ENCODE measurements at places on chromosomes 2 and 18.

- no peak for DNase-seq
Measured at GRCh38 chr18:78641689-78642231, 337.9 kb upstream of the SALL3 start.

- DNase-seq = no peak
Measured at GRCh38 chr18:58955738-58956137, 91.1 kb downstream of the ZNF532 start.

DNA sequence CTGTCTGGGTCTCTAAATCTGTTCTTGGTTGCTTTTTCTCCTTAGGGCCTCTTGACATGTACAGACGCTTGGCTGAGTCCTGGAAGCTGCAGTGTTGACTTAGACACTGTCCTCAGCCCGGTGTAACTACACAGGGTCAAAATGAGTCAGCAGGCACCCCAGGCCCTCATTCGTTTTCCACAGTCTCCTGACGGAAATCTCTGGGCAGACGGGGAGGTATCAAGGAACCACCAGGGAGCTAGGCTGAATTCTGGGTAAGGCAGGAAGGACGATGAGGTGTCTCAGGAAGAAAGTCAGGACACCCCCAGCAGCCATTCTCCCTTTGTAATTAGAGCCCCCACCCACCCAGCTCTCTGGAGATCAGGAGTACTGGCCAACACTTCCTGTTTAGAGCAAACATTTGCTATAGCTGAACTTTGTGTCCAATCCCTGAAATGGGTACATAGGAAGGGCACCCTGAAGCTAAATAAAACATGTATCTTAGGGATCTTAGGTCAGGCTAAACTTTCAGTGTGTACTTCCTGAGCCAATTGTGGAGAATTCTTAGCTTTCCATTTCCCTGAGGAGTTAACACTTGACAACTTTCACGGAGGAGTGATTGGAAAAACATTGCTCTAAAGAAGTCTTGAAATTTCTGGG is 23.9 kb upstream of the EPAS1 start:
- DNase-seq = no peak

GRCh38 chr18:9475643-9476591 is 604 bp downstream of the RALBP1 start:
- peak; percentile 11 for DNase-seq

DNA sequence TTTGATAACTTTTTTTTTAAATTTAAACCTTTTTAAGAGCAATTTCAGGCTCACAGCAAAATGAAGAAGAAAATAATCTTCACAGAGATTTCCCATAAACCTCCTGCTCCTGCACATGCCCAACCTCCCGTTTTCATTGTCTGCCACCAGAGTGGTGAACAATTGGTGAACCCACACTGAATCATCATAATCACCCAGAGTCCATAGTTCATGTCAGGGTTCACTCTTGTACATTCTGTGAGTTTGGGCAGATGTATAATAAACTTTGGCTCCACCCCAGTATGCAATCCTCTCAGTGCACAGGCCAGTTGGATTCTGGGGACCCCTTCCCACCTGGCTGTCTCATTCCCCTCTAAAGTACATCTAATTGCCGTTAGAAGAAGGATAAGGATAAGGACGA is 24.4 kb downstream of the C18orf54 start:
- DNase-seq = no peak

GRCh38 chr2:159073256-159073655 is 104.8 kb downstream of the TANC1 start:
- no peak for DNase-seq

DNA sequence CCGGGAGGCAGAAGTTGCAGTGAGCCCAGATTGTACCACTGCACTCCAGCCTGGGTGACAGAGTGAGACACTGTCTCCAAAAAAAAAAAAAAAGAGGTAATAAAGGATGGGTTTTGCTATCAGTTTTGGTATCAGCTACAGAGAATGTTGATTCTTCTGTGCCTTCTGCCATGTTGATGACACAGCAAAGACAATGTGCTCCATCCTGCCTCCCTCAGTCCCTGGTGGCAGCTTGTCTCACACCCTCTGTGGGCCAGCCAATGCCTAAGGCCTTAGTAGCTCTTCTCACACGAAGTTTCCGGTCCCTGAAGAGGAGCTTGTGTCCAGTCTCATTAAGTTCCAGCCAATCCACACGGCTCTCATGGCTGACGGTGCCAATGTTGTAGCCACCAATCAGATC is 17.6 kb downstream of the IFT172 start:
- DNase-seq = no peak

DNA sequence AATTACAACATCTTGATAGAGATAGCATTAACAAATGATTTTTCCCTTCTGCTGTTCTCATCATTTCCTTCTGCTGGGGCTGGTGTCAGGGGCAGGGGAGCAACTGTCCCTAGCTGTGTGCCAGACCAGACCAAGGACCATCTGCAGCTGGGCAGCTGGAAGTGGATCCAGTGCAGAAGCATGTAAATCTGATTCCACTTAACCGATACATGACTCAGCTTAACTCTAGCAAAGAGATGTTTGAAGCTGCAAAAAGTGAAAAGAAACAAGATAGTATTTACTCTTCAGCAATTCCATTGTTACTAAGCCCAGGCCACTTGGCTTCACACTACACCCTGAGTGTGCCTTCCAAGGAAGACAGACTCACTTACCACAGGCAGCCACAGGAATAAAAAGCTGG is 151.1 kb downstream of the GALNT1 start:
- peak; percentile 63 for DNase-seq

- no peak for DNase-seq
Measured at GRCh38 chr2:36235882-36236281, 119.7 kb upstream of the CRIM1 start.

DNA sequence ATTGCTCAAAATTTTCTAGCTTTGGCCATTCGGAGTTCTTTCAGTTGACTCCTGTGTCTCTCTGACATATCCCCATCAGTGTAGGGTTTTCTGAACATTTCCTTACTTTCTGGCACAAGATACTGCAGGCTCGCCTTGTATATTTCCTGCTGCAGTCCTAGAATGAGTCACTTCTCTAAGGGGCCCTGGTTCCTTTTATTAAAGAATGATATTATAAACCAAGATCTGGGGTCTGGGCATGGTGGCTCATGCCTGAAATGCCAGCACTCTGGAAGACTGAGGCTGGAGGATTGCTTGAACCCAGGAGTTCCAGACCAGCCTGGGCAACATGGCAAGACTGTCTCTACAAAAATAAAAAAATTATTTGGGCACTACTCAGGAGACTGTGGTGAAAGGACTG is 3.0 kb upstream of the RPL37A start:
- peak; percentile 57 for DNase-seq

DNA sequence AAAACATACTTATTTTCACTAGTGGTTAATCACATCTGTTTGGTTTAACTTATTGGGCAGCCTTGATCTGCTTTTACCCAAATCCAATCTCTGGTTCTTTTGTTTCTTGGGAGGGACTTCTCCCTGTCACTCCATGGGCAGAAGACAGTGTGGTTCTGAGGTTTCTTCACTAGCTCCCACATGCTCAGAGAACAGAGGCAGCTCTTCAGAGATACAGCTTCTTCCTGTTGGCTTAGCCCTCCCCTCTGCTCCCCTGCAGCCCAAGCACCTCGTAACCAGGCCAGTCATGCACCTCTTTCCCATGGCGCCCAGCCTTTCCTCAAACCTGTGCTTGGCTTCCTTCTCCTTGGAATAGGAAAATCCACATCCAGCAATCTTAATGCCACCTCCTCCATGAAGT is 32.8 kb downstream of the SLC9A2 start:
- DNase-seq = no peak

DNA sequence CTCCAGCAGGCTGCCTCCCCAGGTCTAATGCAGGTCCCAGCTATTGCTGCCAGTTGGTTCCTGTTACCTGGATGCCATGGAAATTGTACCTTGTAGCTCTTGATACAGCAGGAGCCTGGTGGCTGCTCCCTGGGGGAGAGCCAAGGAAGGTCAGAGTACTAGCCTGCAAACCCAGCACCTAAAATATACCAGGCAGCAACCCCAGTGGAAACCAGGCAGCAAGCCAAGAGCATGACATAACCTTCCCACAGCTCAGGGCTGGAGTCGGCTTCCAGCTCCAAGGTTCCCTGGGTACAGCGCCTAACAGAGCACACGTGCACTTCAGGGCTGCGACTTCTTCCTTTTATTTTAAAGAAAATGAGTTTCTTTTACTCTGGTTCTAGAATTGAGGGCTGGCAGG is 30.3 kb downstream of the TNP1 start:
- DNase-seq = peak; percentile 68

DNA sequence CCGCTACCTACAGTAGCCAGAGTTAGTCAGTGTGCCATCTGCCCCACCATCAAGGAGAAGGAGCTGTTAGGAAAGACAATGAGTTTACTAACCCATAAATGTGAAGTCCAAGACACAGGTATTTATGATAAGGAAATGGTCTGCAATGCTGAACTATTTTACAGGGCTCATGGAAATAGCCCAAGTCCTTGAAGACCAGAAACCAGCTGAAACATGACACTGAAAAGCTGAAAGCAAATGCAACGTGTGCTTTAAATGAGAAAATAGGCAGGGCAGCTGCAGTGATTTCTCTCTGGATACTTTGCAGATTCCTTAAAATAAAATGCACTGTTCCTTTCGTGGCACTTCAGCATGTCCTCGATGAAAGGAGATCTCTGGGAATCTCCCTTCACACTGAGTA is 256.4 kb upstream of the TCF4 start:
- no peak for DNase-seq

GRCh38 chr2:226077841-226078240 is 678.3 kb downstream of the NYAP2 start:
- DNase-seq = no peak

DNA sequence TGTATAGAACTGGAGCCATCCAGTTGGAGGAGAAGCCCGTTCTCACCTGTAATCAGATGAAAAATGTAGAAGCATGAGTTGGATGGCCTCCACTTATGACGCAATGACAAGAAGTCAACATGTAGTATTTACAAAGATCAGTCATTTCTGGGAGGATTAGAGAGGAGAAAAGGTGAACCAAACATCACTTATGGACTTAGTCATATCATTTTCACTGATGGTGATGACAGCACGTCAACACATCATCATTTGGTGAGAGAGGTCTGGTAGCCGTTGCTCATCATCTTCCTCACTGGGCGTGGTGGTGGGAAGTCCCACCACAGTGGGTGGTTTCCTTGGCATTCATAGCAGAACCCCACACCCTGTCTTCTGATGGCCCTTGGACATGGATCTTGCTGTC is 264.2 kb upstream of the EPAS1 start:
- no peak for DNase-seq

DNA sequence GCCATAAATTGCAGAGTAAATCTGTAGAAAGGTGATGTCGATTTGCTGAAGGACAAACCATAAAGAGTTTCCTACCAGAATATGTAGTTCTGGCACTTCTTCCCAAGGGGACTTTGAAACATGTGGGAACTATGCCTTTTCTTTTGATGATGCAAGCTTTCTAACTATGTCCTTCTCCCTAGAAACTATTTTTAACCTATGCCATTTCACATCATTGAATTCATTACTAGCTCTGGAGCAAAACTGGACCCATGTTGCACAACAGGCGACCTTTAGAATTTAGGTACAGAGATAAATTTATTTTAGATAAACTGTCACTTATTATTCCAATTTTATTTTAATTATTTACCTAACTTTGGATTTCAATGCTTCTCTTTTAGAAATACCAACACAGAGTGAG is 186.5 kb downstream of the CCDC102B start:
- DNase-seq = peak; percentile 37

GRCh38 chr2:203886661-203887151 is 19.1 kb downstream of the CTLA4 start:
- no peak for DNase-seq

DNA sequence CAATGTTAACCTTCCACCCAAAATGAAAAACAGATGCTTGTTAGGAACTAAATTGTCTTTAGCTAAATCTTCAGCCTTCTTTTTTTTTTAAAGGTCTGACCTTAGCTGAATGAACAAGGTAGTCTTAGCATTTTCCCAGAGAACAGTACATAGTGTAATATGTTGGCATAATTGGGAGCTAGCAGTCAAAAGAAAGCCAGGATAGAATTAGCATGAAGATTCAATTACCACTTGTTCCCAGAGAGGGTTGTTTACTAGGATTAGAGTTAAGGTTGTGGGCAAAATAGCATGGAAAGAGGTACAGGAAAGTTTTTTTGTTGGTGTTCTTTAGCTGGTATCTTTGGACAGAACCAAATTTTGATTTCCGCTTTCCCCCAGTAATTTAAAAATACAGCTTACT is 6.9 kb downstream of the CDH20 start:
- no peak for DNase-seq

- DNase-seq = no peak
Measured at GRCh38 chr2:211957799-211958198, 580.8 kb downstream of the ERBB4 start.

DNA sequence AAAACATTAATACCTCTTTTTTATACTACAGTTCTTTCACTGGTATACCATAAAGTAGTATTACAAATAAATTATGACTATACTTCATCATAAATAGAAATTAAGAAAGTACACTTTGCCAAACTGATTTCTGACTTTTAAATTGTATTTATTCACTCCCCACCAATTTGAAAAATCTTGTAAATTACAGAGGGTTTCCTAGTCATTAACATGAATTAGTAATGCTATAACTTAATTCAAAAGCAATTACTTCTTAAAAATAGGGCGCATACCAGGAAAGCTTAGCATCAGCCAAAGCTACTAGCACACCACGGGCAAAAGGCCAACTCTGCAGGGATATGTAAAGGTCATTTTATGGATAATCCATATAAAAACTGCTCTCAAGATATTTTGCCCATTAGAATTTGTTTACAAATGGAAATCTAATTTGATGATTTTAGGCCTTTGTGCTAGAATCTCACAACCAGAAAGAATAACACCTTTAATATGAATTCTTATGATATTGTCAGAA is 142.3 kb downstream of the PIGN start:
- peak; percentile 11 for DNase-seq

GRCh38 chr2:130371723-130372054 is 15.8 kb downstream of the PTPN18 start:
- peak; percentile 49 for DNase-seq

DNA sequence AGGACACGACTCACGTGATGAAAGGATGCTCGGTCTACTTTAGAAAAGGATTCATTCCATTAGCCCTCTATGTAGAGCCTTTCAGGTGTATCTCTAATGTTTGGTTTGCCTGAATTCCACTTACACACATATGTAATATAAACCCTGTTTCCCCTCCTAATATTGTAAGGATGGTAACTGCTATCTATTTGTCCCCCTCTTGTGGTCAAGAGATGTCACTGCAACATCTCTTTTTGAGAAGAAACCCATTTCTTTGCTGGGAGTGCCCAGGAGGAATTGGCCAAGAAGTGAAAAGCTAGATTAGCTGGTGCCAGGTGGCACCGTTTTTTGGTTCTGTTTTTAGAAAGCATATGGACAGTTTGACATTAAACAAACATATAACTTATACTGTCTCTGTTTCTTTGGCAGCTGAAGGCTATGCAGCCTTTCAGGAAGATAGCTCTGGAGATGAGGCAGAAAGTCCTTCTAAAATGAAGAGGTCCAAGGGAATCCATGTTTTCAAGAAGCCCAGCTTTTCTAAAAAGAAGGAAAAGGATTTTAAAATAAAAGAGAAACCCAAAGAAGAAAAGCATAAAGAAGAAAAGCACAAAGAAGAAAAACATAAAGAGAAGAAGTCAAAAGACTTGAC is 41.2 kb downstream of the RALBP1 start:
- DNase-seq = peak; percentile 59

- DNase-seq = no peak
Measured at GRCh38 chr2:233092432-233093165, 32.5 kb downstream of the INPP5D start.

Measured in fibroblast of skin of scalp (primary cell).